ENCODE measurements at places on chromosomes 16 and 17. TPM values are rescaled to one million over a fixed set of nuclear protein-coding genes. Genes with fewer than 3 reads are reported as not detected.

The GAS7 gene
- polyA plus RNA-seq = 0.10 TPM

The VWA3A gene
- not detected for polyA plus RNA-seq

The SHCBP1 gene
- polyA plus RNA-seq = 1.1 TPM

The ABCA10 gene
- 0.11 TPM for polyA plus RNA-seq

The C16orf46 gene
- polyA plus RNA-seq = 0.32 TPM

The ADAM11 gene
- 0.24 TPM for polyA plus RNA-seq

The HOXB13 gene
- not detected for polyA plus RNA-seq

The ADAMTS18 gene
- not detected for polyA plus RNA-seq

The ZMYND15 gene
- polyA plus RNA-seq = not detected

The CCL17 gene
- not detected for polyA plus RNA-seq

The TLCD3A gene
- polyA plus RNA-seq = 0.51 TPM

The FBXW10B gene
- 0.14 TPM for polyA plus RNA-seq

The BEAN1 gene
- not detected for polyA plus RNA-seq

The AHSP gene
- polyA plus RNA-seq = not detected

The CD300LF gene
- 0.21 TPM for polyA plus RNA-seq

The ABCC12 gene
- polyA plus RNA-seq = not detected

The CDH13 gene
- not detected for polyA plus RNA-seq

The STAC2 gene
- not detected for polyA plus RNA-seq

Measured in CD4-positive, CD25-positive, alpha-beta regulatory T cell (primary cell).